Amniotic epithelial cell (primary cell): ENCODE measurements at places on chromosomes 11 and 22.
A peak's percentile ranks its signal among the peaks of the same experiment; 100 is the strongest.

DNA sequence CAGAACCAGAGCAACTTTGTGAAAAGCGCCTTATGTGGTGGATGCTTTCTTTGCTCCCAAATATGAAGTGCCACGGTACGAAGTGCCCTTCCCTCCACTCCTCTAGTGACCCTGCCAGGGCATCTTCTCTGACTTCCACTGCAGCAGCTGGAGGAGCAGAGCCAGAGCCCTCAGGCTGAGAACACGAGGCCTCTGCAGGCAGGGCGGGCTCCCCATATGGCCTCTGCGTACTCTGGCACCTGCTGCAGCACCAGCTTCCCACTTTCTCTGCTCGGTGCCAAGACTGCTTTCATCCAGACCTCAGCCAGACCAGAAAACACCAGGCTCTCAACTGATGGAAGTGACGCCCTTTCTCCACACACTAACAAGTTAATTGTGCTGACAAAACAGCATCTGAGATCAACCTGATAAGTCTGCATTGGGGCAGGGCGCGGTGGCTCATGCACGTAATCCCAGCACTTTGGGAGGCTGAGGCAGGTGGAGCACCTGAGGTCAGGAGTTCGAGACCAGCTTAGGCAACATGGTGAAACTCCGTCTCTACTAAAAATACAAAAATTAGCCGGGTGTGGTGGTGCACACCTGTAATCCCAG is 12.8 kb downstream of the UFD1 start:
- no peak for DNase-seq

DNA sequence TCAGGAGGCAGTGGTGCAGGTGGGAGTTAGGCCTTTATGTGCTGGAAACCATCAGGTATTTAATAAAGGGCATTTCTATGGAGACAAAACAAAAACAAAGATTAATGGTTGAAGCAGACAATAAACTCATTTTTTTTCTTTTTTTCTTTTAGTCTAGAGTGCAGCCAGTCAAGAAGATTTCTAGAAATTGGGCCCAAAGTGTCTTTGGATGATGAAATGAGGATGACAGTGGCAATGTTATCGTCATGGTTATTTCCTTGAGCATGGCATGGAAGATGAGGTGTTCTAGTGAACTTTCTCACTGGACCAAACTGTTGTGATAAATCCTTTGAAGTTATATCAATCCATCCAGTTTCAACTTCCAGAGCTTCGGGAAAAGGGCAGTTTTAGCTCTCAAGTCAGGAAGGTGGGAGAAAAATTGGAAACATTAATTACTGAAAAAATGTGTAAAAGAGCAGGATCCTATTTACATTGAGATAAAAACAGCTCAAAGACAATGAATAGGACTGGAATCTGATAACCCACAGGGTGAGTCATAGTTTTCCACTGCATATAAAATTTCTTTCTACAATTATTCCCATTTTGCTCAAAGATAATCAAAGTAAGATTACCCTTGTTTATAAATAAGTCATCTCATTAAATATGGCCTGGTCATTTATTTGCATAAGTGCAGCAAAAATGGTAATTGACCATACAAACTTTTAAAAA is 33.0 kb downstream of the PRR5L start:
- no peak for DNase-seq

DNA sequence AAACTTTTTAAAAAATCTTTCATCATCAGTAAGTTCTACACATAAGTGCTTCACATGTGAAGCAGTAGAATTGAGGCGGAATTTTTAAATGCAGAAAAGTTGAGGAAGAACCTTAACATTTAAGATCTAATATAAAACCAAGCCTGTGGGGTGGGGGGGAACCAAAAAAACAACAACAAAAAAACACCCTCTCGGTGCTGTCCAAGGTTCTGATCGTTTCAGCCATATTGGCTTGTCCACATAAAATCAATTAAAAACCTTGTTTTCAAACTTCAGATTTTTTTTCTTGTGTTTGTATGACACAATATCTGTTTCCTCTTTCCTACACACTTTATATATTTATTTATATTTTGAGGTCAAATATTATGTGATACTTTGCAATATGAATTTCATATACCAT is 130.0 kb downstream of the WNT7B start:
- DNase-seq, result no peak

GRCh38 chr22:20803696-20804324 is 29.9 kb downstream of the SERPIND1 start:
- DNase-seq, result peak; percentile 39

DNA sequence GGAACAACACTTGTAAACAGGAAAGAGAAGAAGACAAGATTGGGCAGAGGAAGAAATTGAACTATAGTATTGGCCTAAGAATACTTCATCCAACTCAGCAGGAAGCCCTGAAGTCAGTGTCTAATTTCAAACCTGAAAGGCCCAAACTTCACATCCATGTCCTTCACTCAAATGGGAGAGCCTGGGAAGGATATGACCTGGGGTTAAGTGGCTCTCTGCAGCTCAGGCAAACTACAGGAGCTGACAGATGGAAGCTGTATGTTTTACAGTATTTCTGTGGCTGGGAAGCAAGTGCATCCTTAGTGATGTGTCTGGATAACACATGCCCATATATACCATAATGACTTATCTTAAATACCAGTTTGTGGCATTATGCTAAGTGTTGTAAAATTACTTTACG is 196.2 kb downstream of the SOX6 start:
- no peak for DNase-seq

DNA sequence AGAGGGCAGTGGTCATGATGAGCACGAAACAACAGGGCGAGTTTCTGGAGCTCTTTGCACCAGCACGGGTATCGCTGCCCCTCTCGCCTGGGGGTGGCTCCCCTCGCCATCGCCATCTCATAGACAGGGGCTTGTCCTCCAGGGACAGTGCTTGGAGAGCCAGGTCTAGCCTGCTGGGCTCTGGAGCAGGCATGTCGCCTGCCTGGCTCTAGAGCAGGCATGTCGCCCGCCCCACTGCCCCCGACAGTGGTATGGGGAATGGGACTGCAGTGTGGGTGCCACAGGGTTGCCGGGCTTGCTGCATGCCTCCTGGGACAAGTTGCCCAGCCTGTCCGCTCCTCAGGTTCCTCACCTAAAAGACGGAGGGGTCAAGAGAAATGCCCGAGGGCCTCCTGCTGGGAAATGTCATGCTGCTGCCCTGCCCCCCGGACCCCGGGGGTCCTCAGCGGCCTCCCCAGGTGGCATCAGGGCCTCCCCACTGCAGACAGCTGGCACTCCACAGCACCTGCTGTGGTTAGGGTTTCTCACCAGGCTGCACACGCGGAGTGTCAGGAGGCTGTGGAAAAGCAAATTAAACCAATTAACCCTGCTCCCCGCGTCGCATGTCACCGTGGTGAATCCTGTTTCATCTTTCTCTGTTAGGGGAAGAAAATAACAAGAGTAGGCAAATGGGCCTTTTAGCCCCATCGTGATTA is 403.0 kb downstream of the TBC1D22A start:
- DNase-seq, result no peak

- DNase-seq, result peak; percentile 34
Measured at GRCh38 chr11:122863704-122864326, 18.7 kb upstream of the JHY start.

DNA sequence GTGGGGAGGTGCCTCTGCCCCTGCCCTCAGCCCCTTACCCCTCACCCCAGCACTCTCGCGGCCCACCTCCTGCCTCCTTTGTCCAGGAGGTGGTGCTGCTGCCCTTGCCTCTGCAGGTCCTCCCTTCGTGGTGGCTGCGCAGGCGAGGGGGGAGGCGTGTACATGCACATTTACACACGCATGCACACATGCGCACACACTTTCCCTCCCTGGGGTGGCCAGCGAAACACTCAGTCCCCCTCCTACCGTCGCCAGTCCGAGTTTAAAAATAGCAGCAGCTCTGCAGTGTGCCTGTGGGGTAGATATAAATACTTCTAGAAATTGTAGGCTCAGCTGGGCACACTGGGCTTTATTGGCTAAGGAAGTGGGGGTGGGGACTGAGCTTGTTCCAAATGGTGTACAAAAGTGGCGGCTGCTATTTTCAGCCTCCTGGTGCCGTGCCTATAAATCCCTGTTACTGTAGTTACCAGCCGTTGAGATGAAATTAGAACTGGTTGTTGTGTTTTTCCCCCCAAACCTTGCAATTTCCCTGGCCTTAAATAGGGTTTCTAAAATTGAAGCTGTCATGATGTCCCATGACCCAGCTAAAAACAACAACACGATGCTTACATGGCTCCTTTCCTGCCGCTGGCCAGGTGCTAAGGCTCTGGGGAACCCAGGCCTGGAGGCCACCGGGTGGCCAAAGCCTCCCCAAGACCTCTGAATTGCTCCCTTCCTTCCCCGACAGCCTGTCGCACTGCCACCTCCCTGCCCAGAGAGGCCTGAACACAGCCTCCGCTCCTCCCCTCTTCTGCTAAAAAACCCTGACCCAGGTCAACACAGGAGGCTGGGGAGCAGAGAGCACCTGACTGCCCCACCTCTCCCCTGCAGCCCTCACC is 12.4 kb downstream of the PICK1 start:
- peak; percentile 9 for DNase-seq

DNA sequence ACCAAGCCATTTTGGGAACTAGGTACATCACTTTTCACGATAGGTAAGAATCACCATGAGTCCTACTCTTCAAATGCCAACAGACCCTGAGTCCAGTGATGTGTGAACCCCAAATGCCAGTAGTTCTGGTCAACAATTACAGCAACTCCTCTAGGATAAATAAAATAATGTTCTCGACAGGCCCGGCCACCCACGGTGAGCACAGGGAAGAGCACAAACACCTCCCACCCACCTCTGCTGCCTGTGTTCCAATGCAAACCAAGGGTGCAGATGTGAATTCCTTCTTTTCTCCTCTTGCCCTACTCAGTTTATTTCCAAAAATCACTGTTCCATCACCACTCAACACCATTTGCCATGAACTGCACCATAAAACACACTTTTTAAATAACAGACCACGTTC is 33.3 kb downstream of the MPPED2 start:
- DNase-seq, result no peak

DNA sequence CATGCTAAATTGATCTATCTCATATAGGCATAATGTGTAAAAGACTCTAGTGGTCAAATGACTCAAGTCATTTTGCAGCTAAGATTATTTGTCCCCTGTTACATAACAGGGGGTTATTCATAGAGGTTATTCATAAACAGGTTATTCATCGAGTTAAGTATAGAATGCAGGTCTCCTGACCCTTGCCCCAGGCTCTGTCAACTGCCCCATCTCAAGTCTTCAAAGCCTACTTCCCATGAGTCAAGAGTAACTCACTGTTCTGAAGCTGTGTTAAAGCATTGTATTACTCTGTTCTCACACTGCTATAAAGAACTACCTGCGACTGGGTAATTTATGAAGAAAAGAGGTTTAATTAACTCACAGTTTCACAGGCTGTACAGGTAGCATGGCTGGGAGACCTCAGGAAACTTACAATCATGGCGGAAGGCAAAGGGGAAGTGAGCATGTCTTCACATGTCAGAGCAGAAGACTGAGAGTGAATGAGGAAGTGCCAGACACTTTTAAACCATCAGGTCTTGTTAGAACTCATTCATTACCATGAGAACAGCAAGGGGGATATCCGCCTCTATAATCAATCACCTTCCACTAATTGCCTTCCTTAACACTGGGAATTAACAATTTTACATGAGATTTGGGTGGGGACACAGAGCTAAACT is 226.2 kb upstream of the BLID start:
- no peak for DNase-seq

GRCh38 chr11:133814588-133815100 is 30.7 kb downstream of the SPATA19 start:
- DNase-seq, result no peak

- DNase-seq, result no peak
Measured at GRCh38 chr22:20095521-20095920, 15.5 kb downstream of the DGCR8 start.
